ENCODE measurements at places on chromosomes 1 and 21. TPM values are rescaled to one million over a fixed set of nuclear protein-coding genes. Genes with fewer than 3 reads are reported as not detected.

DNA sequence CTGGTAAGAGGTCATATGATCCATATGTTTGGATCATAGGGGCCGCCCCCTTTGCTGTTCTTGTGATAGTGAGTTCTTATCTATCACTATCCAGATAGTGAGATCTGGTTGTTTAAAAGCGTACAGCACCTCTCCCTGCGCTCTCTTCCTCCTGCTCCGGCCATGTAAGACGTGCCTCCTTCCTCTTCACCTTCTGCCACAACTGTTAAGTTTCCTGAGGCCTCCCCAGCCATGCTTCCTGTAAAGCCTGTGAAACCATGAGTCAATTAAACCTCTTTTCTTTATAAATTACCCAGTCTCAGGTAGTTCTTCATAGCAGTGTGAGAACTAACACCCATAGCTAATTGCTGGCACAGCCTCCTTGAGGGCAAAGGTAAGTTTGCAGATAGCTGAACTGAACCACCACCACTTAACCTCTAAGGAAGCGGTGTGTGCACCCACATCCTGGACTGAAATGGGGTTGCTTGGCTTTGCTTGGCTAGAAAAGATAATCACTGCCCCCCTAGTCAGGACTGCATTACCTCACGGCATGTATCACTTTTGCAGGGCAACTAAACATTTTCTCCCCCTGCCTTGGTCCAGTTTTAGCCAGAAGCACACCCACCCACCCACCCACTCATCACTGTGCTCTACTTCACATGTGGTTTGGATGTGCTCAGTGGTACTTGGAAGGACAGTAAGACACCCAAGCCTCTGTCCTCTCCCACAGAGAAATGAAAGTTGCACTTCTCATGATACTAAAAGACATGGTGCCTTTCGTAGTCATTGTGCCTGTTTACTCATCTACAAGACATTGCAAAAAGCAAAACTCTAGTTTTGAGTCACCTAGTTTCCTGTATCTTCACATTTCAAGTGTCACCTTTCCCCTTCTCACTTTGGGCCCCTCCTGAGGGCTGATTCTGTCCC is 23.1 kb upstream of the PTAFR start:
- DNase-seq: no peak

- DNase-seq: no peak
Measured at GRCh38 chr1:172818841-172819527, 160.1 kb downstream of the FASLG start.

DNA sequence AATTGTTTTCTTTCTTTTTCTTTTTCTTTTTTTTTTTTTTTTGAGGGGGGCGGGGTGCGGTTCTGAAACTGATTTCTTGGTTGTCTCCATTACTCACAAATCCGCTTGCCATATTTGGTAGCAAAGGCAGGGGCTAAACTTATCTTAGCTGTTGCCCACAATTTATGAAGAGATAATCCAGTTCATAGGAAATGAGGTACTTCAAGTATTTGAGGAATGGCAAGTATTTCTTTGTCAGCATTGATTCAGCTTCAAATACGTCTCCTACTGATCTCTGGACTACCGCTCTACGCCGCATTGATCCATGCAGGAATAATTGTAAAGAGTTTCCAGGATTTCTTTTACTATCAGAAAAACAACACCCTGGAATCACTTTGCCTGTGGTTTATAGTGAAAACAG is 289.2 kb upstream of the DPYD start:
- DNase-seq: no peak

- no peak for DNase-seq
Measured at GRCh38 chr1:246335151-246335550, 171.9 kb downstream of the SMYD3 start.

DNA sequence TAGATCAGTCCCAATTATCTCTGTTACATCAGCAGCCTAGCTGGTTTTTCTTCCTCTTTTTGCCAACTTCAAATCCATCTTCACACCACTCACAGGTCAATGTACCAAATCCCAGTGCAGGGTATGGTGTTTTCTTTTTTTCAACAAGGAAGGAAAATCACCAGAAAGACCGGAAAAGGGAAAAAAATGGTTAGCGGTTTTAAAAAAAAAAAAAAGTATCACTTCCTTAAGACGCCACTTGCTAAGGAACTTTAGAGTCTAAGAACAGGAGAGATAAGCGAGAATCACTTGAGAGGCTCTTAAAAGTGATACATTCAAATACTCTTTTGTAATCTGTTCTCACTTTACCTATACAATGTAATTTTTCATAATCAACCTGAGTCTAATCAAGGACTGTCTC is 3.1 kb upstream of the OR10J1 start:
- DNase-seq: no peak

- no peak for DNase-seq
Measured at GRCh38 chr1:230123280-230124185, 56.5 kb downstream of the GALNT2 start.

DNA sequence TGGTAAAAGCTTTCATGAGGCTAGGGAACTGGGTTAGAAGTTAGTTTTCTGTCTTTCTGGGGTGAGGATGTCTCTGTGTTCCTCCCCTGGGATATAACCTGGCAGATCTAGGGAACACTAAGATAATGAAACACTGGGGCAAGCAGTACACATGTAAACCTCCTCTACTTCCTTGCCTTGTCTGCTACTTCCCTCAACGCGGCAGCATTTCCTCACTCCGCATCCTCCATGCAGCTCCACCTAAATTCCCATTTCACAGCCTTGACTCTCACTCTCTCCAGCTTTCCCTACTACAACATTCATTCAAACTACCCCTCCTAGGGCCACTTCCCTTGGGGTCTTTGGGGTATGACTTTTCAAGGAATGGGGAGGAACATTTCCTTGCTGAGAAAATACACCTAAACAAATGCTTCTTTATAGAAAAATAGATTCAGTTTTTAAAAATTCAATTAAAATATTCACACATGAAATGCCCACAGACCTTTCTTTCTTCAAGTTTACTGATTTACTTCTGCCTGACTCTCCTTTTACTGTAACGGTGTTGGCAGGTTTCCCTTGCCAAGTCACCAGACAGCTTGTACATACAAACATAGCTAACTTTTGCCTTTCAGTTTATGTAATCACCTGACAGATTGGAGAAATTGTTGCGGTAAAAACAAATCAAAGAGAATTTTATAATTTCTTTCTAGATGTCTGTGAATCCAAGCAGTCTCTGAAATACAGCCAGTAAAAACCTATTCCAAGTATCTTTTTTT is 90.1 kb downstream of the TNFSF18 start:
- DNase-seq: no peak

DNA sequence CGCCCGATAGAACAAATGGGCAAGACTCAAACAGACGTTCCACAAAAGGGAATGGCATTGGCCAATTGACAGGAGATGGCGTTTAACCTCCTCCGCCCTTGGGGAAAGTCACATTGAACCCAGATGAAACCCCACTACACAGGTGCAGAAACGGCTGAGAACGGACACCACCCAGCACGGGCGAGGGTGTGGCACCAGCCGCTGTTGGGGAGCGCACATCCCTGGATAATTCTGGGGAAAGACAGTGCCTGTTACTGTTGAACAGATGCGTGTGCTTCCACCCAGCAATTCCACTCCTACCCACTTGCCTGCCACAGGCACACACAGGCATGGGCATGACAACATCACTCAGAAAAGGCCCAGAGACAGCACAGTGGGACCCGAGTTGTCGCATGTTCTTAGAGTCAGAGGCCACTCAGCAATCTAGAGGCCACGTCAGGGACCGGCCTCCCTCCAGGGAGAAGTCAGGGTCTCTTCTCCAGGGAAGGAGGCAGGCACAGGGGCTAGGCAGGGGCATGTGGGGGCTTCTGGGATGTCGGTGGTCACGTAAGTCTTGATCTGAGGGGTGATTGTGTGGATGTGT is 15.2 kb downstream of the PRXL2B start:
- no peak for DNase-seq

DNA sequence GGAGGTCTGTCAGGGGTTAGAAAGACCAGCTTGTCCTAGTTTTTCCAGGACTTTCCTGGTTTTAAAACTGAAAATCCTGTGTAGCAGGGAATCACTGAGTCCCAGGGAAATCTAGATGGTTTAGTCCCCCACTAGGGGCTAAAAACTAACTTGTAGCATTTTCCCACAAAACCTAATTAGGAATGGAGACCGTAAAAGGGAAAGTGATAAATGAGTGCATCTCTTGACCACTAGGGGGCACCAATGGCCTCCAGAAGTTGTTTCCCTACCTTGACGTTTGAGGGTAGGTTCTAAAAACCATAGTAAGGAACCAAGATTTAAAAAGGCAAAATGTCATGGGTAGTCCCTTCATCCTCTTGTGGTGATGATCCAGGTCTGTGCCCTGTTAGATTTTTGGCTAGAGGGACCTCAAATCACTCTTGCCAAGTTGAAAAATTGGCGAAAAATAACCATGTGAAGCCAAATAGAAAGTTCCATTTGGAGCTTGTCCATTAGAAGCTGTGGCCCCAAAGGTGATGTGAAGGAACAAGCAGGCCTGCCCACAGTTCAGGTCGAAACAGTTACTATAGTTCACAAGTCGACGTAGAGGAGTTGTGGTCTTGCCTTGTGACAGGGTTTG is 24.5 kb downstream of the CLIC6 start:
- DNase-seq: peak; percentile 71

- no peak for DNase-seq
Measured at GRCh38 chr1:234619794-234620247, 9.8 kb upstream of the IRF2BP2 start.

GRCh38 chr1:54314696-54315095 is 91.5 kb downstream of the SSBP3 start:
- no peak for DNase-seq

GRCh38 chr1:234342774-234343173 is 30.5 kb upstream of the COA6 start:
- DNase-seq: no peak

DNA sequence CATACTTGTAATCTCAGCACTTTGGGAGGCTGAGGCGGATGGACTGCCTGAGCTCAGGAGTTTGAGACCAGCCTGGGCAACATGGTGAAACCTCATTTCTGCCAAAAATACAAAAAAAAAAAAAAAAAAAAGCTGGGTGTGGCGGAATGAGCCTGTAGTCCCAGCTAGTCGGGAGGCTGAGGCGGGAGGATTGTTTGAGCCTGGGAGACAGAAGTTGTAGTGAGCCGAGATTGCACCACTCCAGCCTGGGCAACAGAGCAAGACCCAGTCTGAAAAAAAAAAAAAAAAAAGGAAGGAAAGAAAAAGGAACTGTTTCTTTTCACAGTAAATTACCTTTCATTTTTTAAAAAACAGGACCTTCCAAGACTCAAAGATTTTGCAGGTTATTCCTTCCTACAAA is 29.5 kb downstream of the LIN9 start:
- no peak for DNase-seq

DNA sequence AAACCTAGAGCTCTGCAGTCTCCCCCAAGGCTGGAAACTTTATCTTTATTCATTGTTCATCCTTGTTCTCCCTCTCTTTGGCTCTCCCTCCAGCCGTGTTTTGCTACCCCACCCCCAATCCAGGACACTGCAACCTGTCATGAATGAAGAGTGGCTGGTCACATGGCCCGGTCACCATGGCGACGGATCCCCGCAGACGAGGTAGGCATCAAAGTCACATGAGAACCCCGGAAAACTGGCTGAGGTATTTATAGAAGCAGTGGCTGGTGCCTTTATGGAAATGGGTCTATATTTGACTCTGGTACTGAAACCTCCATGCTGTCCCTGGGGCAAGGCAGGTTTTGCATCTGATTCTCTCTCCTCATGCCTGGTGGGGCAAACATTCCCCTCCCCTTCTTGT is 13.4 kb upstream of the SLC6A17 start:
- DNase-seq: peak; percentile 86

ETNK2 gene
- total RNA-seq: 44.3 TPM

ELAPOR1 gene
- 0.10 TPM for total RNA-seq

CFHR3 gene
- 3.0 TPM for total RNA-seq

CHIA gene
- total RNA-seq: not detected

NBPF4 gene
- not detected for total RNA-seq

ZNF593OS gene
- total RNA-seq: not detected

ATP5PF gene
- 66.4 TPM for total RNA-seq

VCAM1 gene
- not detected for total RNA-seq

B3GALT2 gene
- not detected for total RNA-seq

PCNT gene
- 37.7 TPM for total RNA-seq

Data from H7 (cell line).